ENCODE measurements at places on chromosomes 16 and 17. TPM values are rescaled to one million over a fixed set of nuclear protein-coding genes. Genes with fewer than 3 reads are reported as not detected.
A peak's percentile ranks its signal among the peaks of the same experiment; 100 is the strongest.

DNA sequence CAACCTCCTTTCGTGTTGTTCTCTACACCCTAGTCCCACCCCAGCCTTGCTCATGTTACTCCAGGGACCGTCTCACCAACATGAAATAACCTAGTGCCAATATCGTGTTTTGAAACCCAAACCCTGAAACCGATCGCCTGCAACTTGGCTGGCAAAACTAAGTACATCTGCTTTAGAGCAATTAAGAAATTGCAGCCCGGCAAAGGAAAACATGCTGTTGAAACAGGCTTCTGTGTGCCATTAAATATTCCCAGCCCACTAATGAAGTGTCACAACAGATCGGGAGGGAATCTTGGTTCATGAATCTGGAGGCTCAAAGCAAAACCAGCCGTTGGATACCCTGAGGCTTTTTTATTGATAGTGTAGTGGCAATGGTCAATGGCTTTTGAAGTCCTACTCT, 48.3 kb upstream of the GPR139 start:
- DNase-seq, result no peak

DNA sequence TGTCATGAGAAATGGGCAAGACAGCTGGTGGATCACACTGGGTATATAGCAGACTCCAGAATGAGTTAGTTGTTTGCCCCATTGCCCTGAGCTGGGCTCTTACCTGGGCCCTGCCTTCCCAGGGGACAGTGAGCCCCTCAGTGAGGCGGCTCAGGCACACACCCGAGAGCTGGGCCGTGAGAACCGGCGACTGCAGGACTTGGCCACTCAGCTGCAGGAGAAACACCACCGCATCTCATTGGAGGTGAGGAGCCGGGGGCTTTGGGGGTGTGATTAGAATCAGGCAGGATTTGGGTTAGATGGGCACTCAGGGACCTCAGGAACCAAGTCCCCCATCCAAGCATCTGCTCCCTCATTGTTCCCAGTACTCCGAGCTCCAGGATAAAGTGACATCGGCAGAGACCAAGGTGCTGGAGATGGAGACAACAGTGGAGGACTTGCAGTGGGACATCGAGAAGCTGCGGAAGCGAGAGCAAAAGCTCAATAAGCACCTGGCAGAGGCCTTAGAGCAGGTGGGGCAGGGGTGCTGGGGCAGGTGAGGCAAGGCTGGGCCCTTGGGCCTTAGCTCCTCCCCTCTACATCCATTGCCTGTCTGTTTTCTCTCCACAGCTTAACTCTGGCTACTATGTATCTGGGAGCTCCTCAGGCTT, 2.8 kb downstream of the RNF40 start:
- no peak for DNase-seq

- no peak for DNase-seq
Measured at GRCh38 chr16:17571499-17572093, 100.8 kb upstream of the XYLT1 start.

GRCh38 chr17:29732209-29732608, 109.5 kb upstream of the CORO6 start:
- DNase-seq, result no peak

DNA sequence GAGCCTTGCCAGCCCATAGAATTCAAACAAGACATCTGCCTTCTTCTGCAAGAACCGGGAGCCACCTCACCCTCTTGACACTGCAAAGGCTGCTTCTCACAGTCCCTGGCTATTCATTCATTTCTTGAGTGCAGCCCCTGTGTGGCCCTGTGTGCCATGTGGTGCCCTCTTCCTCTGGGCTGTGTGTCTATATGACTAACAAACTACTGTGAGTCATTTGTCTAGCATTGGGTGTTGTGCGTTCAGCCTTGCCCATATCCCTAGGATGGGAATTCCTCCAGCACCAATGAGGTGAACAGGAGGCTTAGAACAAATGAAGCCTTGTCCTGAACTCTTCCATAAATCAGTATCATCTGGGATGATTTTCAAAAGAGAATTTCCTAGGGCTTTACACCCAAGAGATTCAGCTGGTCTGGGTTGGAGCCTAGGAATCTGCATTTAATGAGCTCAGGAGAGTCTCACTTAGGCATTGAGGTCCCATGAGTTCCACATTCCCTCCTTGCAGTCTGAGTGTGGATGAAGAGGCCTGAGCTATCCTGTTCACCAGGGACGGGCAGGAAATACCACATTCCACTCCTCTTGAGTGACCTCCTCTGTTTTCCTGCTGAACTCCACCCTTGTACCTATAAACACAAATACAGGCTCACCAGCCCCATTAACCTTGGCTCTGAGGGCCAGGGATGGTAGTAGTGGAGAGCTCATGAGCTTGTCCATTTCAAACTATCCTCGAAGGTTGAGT, 308.7 kb upstream of the N4BP1 start:
- peak; percentile 12 for DNase-seq

DNA sequence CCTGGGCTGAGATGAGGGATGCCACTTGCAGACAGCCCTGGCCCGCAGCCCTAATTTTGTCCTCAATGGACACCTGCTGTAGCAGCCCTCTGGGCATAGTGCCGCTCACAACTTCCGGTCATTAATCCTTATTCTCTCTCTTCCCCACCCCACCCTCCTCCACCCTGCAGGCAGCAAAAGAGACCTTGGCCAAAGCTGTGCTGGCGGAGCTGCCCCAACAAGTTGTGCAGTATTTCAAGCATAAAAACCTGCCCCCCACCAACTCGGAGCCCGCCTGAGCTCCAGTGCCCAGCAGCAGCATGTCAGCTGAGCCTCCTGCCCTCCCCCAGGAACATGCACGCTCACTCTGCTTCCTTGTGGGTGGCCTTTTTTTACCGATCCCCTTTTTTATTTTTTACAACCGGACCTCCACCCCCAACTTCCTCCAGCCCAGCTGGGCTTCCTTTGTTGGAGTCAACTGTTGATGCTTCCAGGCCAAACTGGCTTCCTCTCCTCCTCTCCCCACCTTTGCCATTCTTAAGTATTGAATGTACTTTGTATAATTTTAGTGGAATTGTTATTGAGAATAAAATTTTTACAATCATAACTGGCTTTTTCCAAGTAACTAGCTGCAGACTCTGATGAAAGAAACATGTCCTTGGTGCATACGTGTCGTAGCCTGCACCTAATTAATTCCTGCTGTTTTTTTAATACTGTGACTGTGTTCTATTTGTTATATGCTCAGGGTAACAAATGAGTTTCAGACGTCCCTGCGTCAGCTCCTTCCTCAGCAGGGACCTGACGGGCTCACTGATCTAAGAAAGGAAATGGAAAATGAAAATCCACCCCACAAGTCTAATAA, 38.2 kb downstream of the PSME3IP1 start:
- no peak for DNase-seq

- DNase-seq, result peak; percentile 74
Measured at GRCh38 chr17:5587438-5588032, 3.2 kb upstream of the NLRP1 start.

DNA sequence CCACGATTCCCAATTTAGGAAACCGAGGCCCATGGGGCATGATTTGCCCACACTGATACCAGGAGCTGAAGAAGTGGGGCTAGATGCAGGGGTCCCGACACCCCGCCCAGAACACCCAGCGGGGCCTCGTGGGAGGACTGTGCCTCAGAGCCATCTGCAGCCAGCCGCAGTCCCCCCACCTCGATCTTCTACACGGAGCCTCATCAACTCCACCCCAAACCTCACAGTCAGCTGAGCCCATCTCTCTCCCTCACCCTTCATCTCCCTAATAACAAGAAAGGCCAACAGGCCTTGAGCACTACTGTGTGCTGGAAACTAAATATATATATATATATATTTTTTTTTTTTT, 4.2 kb downstream of the ITGAE start:
- DNase-seq, result no peak

- peak; percentile 57 for DNase-seq
Measured at GRCh38 chr17:46212634-46213435, 19.6 kb upstream of the KANSL1 start.

DNA sequence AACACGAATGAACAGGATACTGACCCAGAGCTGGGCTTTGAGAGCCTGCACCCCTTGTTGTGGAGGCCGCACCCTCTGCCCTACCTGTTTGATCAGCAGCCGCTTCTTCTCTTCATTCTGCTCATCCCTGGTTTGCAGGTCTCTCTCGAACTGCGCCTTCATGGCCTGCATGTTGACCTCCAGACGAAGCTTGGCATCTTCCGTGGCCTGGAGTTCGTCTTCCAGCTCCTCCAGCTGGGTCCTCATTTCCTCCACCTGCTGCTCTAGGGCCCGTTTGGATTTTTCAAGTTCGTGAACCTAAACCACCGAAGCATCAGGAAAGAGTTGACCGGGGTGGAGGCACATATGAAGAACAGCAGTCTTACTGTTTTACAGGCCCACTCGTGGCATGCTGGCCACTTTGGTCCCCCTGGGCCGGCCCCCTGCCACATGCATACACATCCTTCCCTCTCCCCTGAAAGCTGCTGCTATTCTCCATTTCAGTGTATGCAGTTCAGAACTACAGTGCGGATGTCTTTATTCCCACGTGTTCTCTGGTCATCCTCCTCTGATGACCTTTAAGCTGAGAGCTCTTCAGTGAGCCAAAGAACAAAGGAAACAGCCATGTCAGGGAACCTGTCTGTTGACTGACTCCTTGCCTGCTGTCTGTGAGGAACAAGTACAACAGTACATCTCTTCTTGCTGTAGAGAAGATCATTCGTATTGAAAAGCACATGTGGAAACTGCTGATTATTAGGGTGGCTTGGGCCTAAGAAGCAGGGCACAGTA, 54.8 kb downstream of the NDEL1 start:
- no peak for DNase-seq

- no peak for DNase-seq
Measured at GRCh38 chr16:1567988-1568387, 34.5 kb downstream of the TMEM204 start.

- DNase-seq, result no peak
Measured at GRCh38 chr16:19066988-19067348, 446 bp upstream of the COQ7 start.

GRCh38 chr17:44903012-44903685, 3.9 kb upstream of the EFTUD2 start:
- no peak for DNase-seq

- DNase-seq, result no peak
Measured at GRCh38 chr17:15952048-15952532, 7.2 kb downstream of the ADORA2B start.

DNA sequence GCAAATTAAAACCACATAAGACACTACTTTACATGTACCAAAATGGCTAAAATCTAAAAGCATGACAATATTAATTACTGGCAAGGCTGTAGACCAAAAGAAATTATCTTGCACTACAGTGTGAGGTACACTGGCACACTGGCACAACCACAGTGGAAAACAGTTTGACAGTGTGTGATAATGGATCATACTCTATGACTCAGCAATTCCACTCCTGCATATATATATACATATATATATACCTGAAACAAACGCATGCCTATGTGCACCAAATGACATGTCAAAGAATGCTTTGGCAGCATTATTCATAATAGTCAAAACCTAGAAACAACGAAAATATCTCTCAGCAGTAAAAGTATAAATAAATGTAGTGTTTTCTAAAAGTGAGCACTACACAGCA, 4.6 kb upstream of the DYNLRB2 start:
- no peak for DNase-seq

DNA sequence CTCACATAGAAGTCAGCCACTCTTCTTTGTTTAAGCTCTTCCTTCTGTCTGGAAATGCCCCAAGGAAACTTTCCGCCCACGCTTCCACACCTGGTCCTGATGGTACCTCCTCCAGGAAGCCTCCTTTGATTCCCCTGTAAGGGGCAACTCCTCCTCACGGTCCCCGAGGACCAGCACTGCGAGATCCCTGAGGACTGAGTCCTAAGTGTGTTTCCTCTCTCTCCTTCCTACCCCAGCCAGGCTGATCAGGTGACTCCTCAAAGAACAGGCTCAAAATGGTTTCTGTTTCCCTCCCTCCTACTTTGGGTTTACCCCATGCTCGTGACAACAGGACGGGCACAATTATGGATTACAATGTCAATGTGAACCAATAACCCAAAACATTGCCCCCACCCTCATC, 63.0 kb upstream of the MED9 start:
- peak; percentile 40 for DNase-seq

DNA sequence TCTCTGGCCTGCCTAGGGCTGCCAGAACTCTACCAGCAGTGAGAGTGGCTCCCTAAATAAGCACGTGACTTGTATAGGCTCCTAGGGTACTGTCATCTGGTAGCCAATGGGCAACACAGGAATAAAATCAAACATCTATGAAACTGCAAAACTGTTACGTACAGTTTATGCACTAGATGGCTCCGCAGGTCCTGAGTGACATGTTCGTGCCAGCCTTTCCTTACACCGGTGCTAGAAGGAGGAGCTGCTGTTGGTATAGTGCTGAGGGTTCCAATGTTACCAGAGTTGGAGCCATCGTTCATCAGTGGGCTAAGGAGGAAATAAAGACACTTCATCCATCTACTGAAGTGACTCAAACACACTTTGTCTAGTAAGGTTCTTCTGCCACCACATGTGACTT, 63.2 kb upstream of the TRAP1 start:
- DNase-seq, result no peak

DNA sequence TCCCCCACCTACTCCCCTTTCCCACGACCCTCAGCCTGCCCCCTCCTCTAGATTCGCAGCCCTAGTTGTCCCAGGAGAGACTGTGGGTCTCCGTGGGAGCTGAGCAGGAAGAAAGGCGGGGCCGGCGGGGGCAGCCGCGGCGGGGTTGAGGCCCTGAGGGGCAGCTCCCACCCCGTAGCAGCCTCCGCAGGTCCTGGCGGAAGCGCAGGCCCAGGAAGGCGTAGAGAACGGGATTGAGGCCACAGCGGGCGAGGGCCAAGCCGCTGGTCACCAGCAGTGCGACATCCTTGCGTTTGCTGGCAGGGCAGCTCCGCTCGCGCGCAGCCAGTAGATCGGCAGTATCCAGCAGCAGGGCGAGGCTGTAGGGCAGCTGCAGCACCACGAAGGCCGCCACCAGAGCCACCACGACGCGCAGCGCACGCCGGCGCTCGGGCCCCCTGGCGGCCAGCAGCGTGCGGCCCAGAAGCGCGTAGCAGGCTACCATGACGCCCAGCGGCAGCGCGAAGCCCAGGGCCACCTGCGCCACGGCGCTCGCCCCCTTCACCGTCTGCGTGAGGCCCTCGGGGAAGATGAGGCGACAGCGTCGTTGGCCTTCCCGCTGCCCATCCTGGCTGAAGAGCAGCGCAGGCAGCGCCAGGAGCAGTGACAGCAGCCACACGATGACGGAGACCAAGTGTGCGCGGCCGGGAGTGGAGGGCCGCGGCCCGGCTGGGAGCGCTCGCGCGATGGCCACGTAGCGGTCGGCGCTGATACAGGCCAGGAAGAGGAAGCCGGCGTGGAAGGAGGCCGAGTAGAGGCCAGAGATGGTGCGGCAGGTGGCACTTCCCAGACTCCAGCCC, 1.9 kb downstream of the CCR10 start:
- peak; percentile 78 for DNase-seq

The ECI1 gene
- 22.6 TPM for total RNA-seq

The ABCA8 gene
- not detected for total RNA-seq

The GPR142 gene
- total RNA-seq, result not detected

The MRM1 gene
- 10.4 TPM for total RNA-seq

The ADORA2B gene
- 37.1 TPM for total RNA-seq

The ZNF423 gene
- total RNA-seq, result 2.0 TPM

The SLC35G6 gene
- not detected for total RNA-seq

All from Daoy (cell line).